ENCODE measurements at places on chromosomes 1 and 21.

DNA sequence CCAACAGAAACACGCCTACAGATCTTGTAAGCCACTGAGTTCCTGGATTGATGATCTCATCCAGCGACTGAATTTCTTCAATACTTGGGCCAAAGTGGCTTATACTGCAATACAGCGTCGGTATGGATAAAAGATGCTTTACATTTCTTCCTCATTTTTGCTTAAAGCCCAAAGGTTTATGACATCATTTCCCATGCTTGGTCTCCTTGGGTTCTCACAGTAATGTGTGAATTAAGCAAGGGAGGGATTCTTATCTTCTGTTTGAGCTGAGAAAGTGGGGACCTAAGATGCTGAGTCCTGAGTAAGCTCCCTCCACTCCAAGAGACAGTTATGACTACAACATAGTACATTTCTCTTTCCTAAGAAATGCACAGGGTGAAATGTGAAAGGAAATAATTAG lies 39.5 kb downstream of the LBR start:
- DNase-seq: no peak

DNA sequence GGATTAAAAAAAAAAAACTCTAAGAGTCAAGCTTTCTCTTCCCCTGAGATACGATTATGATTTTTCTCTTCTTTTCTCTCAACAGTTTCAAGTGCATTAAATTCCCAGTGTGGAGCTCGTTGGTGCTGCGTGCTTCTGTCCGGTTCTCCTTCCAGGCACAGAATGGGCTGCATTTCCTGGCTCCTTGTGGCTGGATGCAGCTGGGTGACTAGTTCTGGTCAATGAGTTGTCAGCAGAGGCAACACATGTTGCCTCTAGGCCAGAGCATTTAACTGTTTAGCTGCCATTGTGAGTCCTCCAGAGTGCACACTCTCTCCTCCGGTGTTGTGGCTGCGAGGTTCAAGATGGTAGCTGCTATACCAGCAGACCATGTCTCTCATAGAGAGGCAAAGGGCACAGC lies 312.9 kb downstream of the RRAGC start:
- no peak for DNase-seq

DNA sequence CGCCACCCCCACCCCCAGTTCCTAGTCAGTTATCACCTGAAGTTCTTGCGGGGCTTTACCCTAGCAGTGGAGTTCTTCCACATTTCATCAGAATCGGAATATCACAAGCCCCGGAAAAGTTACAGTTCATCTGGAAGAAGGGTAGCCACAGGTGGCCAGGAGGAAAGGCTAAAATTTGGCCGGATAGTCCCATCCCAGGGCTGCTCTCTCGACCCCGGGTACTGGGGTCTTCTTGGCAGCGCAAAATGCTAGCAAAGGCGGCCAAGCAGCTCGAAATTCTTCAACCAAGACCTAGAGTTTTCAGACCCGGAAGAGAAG lies 7.9 kb downstream of the HLX start:
- DNase-seq: no peak

DNA sequence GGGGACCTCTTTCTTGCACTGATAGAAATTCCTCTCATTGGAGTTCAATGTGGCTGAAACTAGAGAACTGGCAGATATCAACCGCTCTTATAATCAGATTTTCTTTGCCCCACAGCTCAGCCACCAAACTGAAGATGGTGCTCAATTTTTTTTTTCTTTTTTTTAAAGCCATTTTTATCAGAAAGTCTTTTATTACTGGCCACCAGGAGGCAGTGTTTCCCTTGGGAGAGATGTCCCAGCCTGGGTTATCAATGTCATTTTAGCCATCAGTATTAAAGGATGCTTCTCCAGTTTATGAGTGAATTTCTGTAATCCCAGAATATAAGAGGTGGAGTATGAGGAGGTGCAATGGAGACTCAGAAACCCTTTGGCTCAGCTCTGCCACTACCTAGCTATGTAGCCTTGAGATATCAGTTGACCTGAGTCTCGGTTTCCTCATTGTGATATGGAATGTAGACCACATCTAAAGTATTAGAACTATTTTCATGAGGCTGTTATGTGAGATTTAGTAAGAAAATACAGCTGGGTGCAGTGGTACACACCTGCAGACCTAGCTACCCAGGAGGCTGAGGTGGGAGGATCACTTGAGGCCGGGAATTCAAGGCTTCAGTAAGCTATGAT lies 27.6 kb downstream of the CD244 start:
- DNase-seq: no peak

GRCh38 chr1:93347334-93347899 lies 1.7 kb downstream of the DR1 start:
- DNase-seq: no peak

DNA sequence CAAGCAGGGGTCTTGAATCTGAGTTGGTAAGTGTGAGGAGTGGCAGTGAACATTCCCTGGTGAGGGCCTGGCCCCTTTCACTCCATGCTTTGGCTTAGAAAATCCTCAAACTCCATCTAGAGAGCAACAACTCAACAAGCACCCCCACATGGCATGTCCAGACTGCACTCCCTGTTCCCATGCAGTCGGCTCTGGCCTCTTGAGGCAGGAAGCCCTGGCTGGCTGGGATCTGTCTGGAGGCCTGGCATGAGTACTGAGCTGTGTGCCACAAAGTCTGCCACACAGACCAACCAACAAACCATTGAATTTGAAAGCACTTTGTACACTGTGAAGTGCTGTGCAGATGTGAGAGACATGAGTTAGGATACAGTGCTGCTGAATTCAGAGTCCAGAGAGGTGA lies 25.2 kb downstream of the COA7 start:
- DNase-seq: no peak

GRCh38 chr1:77027847-77028246 lies 160.6 kb downstream of the ST6GALNAC5 start:
- no peak for DNase-seq

GRCh38 chr21:45074048-45074817 lies at the start of gene ADARB1:
TSS of gene ADARB1 (plus strand) at chr21:45074580. CDS start at chr21:45171657, 97,077 bp downstream.
- DNase-seq: no peak

GRCh38 chr1:114318961-114319360 lies 165.3 kb upstream of the SYT6 start:
- no peak for DNase-seq

DNA sequence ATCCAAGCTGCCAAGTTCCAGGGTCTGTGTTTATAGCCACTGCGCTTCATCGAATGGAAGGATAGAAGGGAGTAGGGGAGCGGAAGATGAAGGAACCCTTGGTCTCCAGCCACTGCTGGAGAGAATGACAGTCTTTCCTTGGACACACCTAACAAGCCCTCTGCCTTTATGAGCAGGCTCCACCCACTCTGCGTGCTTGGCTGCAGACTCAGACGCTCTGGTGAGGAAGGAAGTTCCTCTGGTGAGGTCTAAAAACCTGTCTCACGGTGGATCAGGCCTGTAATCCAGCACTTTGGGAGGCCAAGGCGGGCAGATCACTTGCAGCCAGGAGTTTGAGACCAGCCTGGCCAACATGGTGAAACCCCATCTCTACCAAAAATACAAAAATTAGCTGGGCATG lies 55.4 kb downstream of the MATN1 start:
- no peak for DNase-seq

GRCh38 chr1:49213301-49213700 lies 436.6 kb upstream of the BEND5 start:
- DNase-seq: no peak

GRCh38 chr1:33275706-33276572 lies 19.6 kb downstream of the ZNF362 start:
- DNase-seq: no peak

GRCh38 chr21:41428847-41429246 lies 2.8 kb downstream of the MX1 start:
- no peak for DNase-seq

DNA sequence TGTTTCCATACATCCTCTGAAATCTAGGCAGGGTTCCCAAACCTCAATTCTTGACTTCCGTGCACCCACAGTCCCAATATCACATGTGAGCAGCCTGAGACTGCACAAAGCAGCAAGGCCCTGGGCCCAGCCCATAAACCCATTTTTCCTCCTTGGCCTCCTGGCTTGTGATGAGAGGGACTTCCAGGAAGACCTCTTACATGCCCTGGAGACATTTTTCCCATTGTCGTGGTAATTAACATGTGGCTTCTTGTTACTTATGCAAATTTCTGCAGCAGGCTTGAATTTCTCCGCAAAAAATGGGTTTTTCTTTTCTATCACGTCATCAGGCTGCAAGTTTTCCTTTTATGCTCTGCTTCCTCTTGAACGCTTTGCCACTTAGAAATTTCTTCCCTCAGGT lies 3.3 kb upstream of the PIGK start:
- no peak for DNase-seq

DNA sequence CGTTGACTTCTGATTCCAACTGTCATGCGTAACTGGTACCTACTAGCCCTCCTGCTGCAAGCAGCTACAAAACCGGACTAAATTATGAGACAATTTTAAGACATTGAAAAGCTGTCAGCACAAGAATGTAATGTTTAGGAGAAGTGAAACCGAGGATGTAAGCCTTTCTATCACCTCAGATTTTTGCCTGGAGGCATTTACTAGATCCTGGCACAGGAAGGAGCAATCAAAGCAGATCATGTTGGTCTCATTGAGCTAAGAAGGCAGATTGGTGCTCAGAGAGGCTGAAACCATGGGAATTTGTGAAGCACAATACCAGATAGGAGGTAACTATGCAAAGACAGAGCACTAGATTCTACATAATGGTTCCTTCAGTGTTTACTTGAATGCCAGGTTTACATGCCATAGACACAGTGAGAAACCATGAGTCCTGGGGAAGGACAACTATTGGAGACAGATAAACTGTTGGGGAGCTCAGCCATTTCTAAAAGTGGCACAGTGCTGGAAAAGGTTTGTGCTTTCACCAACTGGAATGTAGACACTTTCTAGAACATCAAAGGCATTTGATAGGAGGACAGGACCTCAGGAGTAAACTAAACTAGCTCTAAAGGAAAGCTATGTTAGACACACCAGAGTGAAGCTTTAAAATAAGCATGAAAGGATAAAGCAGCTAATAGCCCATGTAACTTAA lies 179.4 kb downstream of the LYPLAL1 start:
- no peak for DNase-seq

- no peak for DNase-seq
These were observed 87.1 kb upstream of the BCL10 start for GRCh38 chr1:85363521-85363920.

GRCh38 chr1:102852613-102853012 lies 255.7 kb downstream of the COL11A1 start:
- no peak for DNase-seq

DNA sequence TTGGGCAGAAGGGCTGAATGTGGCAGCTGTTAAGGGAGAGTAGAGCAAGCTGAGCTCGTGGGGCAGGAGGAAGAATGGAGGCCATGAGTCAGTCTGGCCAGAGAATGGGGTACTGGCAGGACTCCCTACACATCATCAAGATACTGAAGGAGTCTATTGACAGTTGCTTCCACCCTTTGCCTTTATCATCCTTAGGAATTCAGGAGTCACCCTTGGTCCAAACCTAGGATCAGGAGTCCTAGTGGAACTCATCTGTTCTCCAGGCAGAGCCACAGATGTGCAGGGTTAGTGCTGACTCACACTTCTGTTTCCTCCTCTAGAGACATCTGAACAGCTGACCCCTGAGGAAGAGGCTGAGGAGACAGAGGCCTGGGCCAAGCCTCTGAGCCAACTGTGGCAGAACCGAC lies 18.7 kb upstream of the ST3GAL3 start:
- no peak for DNase-seq

DNA sequence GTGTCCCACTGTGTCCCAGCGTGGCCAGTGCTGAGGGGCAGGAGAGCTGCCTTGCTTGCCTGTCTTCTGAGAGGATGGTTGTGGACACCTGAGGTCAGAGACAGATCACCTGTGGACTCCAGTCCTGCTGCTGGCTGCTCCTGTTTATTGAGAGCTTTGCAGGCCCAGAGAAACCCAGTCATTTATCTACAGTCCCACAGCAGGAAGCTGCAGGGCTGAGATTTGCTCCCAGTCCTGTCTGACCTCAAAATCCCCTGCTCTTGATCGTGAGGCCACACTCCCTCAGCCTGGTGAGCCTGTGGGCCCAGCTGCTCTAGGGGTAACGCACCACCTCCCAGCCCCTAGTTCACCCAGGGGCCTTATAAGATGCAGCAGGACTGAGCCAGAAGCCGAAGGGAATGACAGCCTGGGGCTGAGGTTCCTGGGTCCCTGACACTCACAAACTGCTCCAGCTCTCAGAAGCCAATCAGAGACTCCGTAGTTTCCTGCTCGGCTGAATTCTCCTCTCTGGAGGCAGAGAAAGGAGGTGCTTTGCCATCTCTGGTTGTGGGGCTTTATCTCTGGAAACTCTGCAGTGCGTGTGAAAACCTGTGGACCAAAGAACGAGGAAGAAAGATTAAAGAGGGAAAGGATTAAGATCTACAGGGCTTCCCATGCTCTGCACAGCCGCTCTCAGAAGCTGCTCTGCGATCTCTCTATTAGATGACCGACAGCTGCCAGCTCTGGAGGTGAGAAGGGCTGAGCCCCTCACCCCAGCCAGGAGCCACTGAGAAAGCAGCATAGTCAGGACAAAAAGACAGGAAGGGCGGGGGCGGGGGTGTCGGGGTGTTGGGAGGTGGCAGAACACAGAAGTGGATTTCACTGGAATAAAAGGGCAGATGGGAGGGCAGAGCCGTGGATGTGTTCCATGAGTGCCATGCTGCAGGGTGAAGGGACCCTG lies 39.1 kb downstream of the UBIAD1 start:
- no peak for DNase-seq

DNA sequence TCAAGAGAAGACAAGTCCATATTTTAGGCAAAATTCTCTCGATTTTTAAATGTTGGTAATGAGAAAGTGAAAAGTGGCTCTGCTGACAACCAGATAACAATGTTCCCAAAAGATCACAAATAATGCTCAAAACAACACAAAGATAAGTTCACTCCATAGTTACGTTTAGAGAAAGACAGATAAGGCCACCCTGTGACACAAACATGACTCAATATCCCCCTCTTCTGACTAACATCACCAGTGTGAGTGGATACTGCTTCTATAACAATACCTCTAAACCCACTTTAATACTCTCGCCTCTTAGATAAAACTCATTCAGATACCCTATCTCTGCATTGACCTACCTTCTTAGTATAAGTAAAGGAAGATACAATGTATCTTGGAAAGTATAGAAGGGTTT lies 51.2 kb upstream of the RGS7 start:
- DNase-seq: no peak

GRCh38 chr1:64946916-64947315 lies 19.4 kb downstream of the JAK1 start:
- DNase-seq: no peak

- no peak for DNase-seq
These were observed 22.4 kb downstream of the LRRC41 start for GRCh38 chr1:46281021-46281420.

- DNase-seq: no peak
These were observed 11.6 kb upstream of the TNFSF18 start for GRCh38 chr1:173062150-173062938.

DNA sequence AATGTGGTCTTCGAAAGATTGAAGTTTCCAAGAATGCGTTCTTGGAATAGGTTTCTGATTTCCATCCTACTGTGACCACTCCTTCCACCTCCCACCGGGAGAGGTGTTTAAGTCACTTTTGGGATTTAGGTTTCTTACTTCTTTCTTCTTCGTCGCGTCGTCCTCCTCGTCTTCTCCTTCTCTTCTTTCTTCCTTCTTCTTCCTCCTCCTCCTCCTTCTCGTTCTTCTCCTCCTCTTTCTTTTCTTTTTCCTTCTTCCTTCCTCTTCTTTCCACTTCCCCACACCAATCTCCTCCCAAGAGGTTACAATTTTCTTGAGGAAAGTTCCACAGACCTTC lies 2.1 kb downstream of the CACHD1 start:
- no peak for DNase-seq

GRCh38 chr21:44260066-44260465 lies 1.6 kb downstream of the DNMT3L start:
- no peak for DNase-seq

- no peak for DNase-seq
These were observed 388.6 kb upstream of the NEGR1 start for GRCh38 chr1:72670902-72671301.

GRCh38 chr1:58287894-58288623 lies 258.5 kb downstream of the OMA1 start:
- DNase-seq: no peak
